CD4-positive, alpha-beta T cell treated with Interleukin-10 for 1 hour (primary cell): ENCODE measurements at places on chromosomes 7 and 10.

DNA sequence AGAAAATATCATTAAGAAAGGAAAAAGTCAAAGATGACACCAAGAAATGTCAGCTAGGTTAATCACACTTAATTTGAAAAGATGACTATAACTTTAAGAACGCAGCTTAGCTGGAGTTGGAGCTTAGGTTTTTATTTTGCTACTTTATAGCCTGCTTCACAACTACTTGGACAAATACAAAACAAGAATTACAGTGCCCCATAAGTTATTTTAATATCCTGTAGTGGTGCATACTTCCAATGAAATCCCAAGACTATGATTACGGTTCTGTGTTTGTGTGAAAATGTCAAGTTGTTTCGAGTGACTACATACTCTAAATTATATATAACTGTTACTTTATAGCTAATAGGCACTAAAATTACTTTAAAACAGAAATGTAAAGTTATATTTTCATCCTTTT is 244.6 kb upstream of the MGMT start:
- DNase-seq = no peak

DNA sequence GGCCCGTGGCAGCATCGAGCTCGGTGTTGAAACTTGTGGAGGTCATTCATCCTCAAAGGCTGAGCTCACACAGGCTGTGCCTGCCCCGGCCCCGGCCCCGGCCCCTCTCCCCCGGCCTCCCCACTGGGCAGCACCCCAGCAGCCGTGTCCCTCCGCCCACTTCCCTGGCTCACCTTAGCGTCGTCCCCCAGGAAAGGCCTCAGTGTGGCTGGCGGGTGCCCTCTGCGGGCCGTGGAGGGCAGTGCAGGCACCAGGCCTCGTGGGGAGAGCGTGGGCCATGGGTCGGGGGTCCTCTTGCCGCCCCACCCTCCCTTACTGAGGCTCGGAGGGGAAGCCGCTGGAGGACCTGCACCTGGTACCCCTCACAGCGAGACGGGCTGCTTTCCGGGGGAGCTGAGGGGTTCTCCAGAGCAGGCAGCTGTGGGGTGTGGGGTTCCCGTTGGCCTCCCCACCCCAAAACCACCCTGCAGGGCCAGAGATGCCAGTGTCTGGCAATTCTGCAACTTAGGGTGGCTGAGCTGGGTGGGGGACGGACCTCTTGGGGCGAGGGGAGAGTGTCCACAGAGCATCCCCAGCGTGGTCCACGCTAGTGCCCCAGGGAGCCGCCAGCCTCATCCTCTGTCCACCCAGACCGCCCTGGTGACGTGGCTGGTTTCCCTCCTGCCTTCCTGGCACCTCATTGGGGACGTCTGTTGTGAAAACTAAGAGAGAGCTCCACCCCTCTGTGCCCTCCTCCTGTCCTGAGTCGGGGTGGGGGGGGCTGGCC is 44.2 kb upstream of the DPYSL4 start:
- DNase-seq = peak; percentile 51

DNA sequence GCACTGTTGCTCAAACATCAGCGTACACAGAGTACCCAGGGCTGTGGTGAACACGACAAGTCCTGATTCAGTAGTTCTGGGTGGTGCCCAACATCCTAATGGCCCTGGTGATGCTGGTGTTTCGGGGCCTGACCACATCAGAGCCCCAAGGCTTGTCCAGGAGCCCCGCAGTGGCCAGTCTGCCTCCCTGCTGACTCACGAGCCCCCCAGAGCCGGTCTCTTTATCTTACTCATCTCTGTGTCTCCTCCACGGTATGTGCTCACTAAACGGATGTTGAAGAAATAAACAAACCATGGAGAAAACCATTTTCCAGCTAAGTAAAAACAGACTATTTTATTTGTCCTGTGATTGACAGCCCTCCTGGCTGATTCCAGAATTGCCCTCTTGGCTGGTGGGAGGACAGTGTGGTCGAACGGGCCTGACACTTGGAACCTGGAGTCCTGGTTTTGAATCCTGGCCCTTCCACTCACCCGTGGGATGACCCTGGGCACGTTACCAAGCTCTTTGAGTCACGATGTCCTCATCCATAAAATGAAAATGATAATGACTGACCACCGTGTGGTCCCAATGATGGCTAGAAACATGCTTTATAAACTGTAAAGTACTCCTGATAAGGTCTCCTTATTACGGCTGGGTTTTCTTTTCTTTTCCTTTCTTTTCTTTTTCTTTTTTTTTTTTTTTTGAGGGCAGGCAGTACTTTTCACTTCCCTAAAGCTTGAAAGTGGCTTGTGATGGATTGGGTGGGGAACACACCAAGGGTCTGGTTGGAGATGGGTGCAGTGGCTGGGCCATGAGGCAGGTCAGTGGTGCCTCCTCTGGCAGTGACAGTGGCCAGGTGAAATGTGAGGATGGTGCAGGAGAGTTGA is 5.7 kb downstream of the HIP1 start:
- DNase-seq = no peak

DNA sequence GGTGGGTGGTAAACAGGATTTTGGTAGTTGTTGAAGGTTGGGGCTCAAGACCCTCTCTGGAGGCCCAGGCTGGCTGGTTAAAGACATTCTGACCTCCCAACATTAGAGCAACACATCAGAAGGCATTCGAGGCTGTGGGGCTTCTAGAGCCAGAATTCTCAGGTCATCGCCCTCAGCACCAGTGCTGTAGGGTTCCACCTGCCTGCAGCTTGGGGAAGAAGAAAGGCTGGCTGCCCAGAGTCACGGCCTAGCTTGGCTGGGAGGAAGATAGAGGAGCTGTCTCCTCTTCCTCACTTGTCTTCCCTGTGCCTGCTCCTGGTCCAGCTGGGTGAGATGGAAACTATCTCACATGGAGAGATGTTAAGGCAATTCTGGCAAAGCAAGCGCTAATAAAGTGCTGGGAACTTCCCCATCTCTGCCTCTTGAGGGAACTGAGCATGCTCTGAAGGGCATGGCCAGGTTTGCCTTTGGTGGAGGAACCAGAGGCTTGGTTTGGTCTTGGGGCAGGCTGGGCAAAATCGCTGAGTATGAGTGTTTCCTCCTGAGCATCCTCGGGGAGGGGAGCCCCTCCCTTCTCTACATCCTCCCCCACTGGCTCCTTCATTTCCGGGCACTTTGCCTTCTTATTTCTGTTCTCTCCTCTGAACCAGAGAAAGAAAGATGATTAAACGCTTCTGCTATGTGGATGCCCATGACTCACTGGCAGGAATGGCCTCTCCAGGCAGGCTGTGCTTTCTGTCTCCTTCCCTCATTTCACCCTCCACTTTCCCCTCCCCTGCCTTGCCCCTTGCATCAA is 509.0 kb upstream of the PODXL start:
- DNase-seq = no peak

DNA sequence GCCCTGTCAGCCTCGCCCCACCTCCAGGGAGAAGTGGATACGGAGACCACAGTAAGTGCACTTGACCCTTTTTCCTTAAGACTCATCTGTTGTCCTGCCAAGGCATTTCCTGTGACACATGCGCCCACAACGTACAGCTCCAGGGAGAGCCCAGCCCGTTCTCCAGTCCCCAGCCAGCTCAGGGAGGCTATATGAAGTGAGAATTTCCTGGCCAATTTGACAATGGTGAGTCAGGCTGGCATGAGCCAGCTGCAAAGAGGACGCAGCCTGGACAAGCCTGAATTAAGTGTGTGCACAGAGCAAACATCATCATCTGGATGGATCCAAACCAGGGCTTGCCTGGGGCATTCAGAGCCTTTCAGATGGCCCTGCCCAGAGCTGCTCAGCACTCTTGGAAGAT is 244.8 kb downstream of the KCNMA1 start:
- no peak for DNase-seq

DNA sequence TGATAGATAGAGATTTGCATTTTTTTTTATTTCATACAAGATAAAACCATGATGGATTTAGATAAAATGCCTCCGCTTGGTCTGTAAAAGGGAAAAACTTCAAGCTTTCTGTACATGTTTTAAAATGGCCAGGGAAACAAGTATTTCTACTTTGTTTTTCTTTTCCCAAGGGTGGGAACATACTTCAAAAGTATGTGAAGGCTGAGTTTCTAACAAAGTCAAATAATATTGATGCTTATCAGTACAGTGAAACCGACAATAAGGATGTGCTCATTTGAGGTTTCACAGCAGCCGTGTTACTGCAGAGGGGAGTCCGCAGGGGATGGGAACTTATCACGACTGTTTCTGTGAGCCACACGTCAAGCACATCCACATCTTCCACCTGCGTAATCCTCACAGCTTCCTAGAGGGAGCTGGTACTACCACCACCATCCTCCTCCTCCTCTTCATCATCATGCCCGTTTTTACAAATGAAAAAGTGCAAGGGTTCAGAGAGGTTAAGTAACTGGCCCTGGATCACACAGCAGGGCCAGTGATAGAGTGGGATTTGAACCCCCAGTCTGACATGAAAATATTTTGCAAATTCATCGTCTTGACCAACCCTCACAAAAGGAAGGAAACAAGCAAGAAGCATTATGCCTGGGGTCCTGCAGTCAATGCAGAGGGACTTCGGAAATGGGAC is 94.3 kb downstream of the GPR26 start:
- no peak for DNase-seq

- DNase-seq = no peak
Observed at GRCh38 chr7:70762696-70763095, 369.2 kb upstream of the GALNT17 start.

GRCh38 chr10:101241840-101242707 is 12.8 kb upstream of the LBX1 start:
- DNase-seq = no peak

GRCh38 chr10:29297678-29298077 is 8.8 kb downstream of the LYZL1 start:
- DNase-seq = no peak

- no peak for DNase-seq
Observed at GRCh38 chr7:73824986-73825385, 5.8 kb upstream of the CLDN4 start.

- DNase-seq = no peak
Observed at GRCh38 chr7:99083068-99083651, 60.7 kb downstream of the SMURF1 start.

GRCh38 chr10:6142644-6143043 is 53.8 kb downstream of the RBM17 start:
- DNase-seq = no peak

- no peak for DNase-seq
Observed at GRCh38 chr10:122638106-122638505, 61.5 kb downstream of the C10orf120 start.
